Stimulated activated CD4-positive, alpha-beta T cell treated with anti-CD3 and anti-CD28 coated beads, Interleukin-1b, Interleukin-23, amount 100 ng/mL, for 48 hours (primary cell): ENCODE measurements at places on chromosomes 12 and 14.

- DNase-seq = no peak
Observed at GRCh38 chr14:51014625-51015024, 70.3 kb upstream of the PYGL start.

DNA sequence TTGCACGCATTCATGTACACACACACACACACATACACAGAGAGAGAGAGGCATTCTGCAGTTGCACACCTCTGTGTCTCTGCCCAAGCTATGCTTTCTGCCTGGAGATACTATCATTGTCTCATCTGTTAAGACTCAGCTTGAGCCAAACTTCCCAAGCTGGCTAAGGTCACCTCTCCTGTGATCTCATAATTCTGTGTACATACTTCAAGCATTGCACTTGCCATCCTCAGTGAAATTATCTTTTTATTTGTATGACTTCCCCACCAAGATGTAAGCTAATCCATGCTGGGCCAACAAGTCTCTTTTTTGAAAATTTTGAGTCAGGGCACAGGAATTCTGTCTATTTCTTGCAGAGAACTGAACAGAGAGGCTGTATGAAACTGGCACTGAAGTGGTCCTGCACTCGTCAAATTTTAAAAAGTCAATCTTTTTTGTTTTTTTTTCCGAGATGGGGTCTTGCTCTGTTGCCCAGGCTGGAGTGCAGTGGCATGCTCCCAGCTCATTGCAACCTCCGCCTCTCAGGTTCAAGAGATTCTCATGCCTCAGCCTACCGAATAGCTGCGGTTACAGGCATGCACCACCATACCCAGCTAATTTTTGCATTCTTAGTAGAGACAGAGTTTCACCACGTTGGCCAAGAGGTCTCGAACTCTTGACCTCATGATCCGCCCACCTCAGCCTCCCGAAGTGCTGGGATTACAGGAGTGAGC lies 44.3 kb downstream of the TMTC1 start:
- no peak for DNase-seq

DNA sequence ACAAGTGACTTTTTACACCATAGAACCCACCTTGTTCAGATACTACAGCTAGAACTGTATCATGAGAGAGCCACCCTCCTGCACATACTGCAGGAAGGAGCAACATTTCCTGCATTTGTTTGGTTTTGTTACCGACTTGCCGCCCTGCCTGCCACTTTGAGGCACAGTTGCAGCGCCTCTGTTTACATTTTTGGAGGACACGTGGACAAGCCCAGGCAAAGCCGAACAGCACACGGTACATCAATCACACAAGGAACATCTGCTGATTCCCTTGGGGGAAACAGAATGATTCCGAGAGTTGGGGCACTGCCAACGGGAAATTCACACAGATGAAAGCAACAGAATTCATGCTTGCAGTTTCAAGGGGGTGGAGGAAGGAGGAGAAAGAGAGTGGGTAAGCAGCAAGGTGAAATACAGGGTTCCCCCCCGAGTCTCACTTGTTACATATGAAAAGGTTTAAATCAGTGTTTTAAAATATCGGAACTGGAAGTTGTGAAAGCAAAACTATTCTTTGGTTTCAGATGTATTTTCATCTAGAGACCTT lies 110.7 kb downstream of the BTG1 start:
- no peak for DNase-seq

DNA sequence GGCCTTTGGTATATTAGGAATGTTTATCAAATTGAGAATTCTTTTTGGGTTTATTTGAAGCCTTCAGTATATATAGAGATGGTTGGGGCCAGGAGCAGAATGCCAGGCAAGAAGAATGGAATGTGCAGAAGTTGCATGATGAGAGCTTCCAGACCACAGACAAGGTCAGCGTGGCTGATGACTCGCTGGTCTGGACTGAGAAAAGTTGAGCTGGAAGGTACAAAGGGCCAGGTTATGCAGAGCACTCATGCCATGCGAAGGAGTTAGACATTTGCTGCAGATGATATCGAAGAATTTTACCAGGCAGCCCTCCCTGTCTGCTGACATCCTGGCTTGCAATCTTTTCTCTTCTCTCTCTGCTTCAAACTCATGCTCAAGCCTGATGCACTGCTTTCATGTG lies 196.2 kb upstream of the ARHGAP5 start:
- DNase-seq = no peak

DNA sequence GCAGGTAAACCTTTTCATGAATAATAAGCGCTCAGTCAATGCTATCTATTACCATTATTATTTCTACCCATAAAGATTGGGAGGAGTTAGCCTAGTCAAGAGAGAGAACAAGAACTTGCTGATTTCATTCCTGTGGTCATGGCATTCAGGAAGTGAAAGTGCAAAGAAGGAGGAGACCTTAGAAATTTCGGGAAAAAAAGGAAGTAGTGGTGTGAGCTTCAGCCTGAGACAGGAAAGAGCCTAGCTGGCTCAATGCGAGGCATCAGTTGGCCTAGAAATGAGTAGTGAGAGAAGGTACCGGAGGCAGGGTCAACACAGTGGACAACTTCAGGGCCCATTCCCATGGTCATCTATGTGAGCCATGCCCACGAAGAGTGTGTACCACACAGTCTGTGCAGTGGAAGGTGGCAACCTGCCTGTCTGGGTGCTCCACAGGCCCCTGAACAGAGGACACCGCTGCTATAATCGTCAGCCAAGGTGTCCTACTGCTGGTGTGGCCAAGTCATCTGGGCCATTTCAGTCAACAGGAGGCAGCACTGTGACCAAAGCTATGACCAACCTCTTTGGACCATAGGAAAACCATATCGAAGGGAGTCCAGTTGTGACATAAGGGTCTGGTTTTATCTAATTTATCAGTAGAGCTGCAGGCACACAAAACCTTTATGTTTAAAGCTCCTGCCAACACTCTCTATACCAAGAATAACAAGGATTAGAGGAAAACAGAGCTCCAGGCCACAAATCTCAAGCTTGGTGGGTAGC lies 16.2 kb upstream of the STON2 start:
- DNase-seq = no peak

DNA sequence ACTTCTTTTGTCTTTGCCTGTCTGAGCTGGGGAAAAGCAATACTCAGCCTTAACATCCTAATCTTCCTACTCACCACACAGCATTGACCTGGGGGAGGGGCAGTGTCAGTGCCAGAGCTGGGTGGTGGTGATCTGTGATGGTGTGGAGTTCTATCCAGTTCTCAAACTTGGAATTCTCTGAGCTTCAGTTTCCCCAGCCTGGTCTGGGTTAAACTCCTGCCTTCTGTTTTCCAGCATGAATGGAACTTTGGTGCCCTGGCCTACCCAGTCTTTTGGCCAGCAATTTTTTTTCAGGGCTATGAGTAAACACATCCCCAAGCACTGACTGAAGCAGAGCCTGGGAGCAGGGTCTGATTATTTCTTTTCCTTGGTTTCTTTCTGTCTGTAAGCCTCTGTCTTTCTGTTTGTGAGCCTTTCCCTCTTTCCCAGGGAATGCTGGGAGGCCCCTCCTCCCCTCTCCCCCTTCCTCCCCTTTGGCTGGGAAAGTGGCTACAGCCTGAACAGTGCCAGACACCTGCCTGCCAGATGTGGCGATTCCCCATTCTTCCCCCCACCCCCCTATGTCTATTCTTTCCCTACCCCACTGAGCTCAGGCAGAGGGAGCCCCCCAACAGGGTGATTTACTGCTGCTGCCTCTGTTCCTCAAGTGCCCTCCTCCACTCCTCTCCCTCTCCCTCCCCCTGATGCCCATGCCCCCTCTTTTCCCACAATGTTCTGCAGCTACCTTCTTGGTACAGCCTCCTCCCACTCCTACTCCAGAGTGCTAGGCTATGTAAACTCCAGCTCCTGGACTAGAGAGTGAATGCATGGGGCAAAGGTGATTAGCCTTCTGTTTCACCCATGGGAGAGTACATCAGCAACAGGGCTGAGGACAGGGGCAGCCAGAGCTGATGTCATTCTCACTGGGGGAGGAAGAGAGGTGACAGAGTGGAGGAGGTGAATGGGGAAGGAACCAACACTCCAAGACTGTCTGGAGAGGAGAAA lies 11.1 kb downstream of the GPR84 start:
- no peak for DNase-seq

DNA sequence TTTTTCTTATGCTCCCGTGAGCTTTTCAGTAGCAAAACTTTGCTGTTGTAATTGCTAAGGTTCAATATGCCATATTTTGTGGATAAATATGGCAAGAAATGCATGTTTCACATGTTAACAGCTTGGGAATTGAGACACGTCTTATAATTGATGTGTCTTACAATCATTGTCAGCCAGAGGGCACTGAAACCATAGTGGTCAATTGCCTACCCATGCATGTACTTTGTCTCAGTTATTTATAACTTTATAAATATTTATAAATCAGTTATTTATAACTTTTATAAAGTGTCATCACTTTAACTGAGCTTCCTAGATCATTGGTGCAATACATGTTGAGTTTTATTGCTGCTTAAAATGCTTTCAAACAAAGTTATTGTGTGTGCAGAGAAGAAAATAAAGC lies 82.0 kb downstream of the CATSPERB start:
- no peak for DNase-seq

- no peak for DNase-seq
Observed at GRCh38 chr14:27553790-27554189, 956.0 kb upstream of the NOVA1 start.

GRCh38 chr12:52086366-52086765 lies 6.9 kb downstream of the SMIM41 start:
- DNase-seq = no peak

GRCh38 chr14:99609245-99610170 lies 5.5 kb upstream of the CCDC85C start:
- no peak for DNase-seq

GRCh38 chr12:75209812-75210138 lies at the start of gene KCNC2:
Gene KCNC2 (minus strand): TSS chr12:75209839.
- no peak for DNase-seq

- DNase-seq = no peak
Observed at GRCh38 chr14:44154874-44155273, 352.2 kb downstream of the FSCB start.

DNA sequence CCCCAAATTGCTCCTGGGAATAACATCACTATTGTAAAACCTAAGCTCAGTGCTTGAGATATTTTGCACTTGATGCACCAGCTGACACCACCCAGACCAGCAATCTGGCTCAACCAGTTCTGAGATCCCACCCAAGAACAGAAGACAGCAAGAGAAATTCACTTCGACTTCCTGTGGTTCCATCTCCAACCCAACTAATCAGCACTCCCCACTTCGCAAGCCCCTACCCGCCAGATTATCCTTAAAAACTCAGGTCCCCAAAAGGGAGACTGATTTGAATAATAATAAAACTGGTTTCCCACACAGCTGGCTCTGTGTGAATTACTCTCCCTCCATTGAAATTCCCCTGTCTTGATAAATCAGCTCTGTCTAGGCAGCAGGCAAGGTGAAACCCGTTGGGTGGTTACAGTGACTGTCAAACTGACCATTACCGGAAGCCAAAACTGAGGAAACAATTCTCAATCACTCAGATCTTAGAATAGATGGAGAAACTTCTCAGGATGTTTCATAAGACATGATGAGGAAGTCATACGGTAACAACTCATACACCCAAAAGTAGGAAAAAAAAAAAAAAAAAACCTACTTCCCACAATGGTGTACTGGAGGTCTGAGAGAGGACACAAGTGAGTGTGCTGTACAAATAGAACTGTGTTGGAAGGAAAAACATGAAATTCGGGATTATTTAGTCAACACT lies 92.4 kb downstream of the TMTC1 start:
- no peak for DNase-seq

DNA sequence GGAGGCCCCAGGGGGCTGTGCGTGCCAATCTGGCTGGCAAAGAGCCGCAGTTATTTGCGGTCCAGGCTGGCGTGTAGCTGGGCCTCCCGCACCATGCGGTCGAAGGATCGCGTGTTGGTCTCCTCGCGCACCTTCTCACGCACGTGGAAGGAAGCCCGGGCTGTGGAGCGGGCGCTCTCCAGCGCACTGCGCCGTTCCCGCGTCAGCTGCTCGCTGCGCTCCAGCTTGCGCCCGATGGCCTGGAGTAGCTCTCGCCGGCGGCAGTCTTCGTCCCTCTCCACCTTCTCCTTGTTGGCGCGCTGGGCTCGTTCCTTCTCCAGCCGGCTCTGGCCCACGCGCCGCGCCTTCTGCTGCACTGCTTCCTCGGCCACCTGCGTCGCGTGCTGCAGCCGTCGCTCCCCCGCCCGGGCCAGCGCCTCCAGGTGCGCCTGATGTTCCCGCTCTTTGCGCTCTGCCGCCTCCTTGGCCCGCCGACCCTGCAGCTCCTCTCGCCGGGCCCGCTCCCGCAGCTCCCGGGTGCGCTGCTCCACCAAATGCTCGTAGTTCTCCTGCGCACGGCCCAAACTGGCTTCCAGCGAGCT lies 3.1 kb downstream of the CCDC177 start:
- DNase-seq = no peak

DNA sequence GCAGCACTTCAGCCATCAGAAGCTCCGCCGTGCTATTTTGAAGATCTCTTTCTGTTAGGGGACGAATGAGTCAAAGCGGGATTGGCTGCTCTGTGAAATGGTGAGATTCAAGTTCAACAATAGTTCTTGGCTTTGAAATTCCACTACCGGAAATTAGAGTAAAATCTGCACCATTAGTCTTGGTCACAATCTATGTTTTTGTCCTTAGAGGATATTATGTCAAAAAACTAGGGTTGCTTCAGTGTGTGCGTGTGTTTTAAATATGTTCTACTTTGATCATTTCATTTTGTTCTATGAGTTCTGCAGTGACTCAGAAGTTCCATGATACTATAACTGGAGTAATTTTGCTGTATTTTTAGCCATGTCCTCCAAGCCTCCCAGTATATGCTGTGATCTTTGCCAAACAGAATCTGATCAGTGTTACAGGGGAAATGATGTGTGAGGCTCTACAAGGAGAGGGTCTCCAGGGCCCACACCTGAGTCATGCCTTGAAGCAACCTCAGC lies 22.6 kb downstream of the GPHB5 start:
- DNase-seq = no peak

DNA sequence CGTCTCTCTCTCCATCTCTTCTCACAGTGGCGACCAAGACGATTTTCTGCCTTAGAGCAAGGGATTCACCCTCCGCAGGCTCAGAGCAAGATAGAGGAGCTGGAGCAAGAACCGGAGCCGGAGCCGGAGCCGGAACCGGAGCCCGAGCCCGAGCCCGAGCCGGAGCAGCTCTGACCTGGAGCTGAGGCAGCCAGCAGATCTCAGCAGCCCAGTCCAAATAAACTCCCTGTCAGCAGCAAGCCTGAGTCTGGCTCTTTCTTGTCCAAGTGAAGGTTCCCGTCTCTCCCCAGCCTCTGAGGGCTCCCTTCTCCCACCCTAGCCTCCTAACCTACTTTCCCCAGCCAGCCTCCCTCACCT lies 5.9 kb downstream of the LAG3 start:
- DNase-seq = no peak

DNA sequence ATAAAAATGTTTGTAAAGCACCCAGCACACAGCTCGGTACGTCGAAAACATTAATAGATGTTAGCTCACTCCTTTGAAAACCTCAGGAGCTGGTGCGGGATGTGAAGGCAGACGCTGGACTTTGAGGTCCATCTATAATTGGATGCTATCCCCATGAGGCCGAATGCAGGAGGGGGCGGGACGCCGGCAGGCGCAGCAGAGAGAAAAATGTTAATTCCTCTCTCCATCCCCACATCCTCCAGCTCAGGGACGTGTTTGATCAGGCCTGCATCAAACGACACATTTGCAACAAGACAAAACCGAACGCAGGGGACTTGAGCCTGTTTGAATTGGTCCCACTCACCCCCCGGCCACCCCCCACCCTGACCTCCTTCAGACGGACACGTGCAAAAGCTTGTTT lies 231.0 kb downstream of the RBM19 start:
- no peak for DNase-seq

GRCh38 chr12:118925826-118926225 lies 55.5 kb upstream of the SRRM4 start:
- no peak for DNase-seq

GRCh38 chr12:52667509-52667908 lies 12.7 kb downstream of the KRT1 start:
- DNase-seq = no peak
